ENCODE measurements at places on chromosomes 2 and 18. TPM values are rescaled to one million over a fixed set of nuclear protein-coding genes. Genes with fewer than 3 reads are reported as not detected.

CHRNG gene
- not detected for total RNA-seq

DNA sequence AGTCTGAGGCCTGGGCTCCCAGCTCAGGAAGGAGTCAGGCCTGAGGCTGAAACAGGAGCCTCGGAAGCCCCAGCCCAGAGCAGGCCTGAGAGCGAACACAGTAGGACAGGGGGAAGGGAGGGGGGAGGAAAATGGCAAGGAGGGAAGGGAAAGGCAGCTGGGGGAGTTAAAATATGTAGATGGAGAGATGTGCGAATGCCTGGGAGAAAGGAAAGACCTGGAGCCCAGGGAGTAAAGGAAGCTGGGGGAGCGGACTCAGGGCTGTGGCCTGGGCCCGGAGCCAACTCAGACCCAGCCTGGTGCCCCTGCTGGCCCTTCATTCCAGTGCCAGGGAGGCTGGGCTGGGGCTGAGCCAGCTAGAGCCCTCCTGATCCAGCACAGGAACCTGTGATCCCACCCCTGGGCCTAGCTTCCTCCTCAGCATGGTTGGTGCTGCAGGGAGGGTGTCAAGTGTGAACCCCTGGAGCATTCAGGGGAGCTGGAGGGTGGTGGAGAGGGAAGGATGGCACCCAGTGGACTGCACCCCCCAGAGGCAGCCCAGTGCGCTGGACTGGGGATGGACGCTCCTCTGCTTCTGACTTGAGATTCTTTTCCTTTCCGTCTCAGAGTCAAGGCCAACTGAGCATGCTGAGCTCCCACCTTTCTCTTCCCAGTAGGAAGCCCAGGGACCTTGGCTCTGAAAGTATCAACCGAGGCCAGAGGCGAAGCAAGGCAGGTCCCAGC, 46.3 kb downstream of the EMX1 start:
- no peak for DNase-seq

LBX2 gene
- not detected for total RNA-seq

- no peak for DNase-seq
These were observed 24.0 kb upstream of the LOXHD1 start for GRCh38 chr18:46680784-46681695.

DNA sequence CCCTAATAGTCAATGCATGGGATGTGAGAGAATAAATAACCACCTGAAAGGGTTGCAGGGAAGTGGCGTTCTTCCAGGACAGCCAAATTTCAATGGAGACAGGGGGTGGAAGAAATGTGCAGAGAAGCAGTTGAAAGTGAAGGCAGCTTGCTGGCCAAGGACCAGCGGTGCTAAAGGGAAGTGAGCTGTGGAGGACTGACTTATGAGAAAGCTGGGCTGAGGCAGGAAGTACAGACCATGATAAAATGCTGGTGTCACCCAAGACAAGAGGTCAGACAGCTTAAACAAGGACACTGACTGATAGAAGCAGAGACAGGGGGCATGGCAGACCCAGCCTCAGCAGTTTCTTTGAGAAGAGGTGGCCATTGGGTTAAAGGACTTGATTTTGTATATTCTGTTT, 106.7 kb downstream of the DTNB start:
- no peak for DNase-seq

LRP1B gene
- 0.46 TPM for total RNA-seq

DNA sequence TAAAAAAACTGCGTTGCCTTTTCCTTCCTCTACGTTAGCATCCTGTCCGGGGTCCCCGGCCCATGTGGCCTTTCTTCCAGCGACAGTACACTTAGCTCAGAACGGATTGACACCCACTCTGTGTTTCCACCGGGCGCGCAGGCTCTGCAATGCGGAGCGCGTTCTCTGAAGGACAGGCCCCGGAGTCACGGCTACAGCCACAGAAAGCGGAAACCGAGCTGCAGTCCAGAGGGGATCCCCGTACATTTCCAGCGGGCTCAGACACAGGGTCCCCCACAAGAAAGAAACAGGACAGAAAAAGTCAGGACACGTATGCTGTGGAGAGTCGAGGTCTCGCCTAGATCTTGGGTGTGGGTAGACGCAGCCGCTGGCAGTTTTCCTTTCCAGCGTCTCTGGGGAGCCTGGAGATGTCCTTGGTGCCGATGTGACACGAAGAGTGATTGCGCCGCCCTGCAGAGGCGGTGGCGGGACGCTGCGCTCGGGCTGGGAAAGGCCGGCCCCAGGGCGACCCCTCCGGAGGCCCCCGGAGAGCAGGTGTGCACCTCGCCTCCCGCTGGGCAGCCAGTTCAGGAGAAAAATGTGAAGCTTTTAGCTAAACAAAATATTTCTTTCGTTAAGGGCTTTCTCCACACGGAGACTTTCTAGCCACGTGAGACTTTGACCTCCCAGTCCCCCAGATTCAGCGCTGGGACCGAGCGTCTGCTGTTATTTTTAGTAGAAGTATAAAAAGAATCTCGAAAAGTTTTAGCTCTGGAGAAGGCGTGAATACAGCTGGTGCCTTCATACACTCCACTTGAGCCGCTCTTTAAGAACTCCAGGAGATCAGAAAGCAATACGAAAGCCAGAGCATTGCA, 1.3 kb upstream of the ACKR3 start:
- peak; percentile 89 for DNase-seq

GRCh38 chr2:121446647-121447241, 83.9 kb upstream of the RNU4ATAC start:
- DNase-seq, result no peak

DNAH7 gene
- total RNA-seq, result 1.4 TPM

- no peak for DNase-seq
These were observed 95.4 kb upstream of the AQP4 start for GRCh38 chr18:26960911-26961310.

DNA sequence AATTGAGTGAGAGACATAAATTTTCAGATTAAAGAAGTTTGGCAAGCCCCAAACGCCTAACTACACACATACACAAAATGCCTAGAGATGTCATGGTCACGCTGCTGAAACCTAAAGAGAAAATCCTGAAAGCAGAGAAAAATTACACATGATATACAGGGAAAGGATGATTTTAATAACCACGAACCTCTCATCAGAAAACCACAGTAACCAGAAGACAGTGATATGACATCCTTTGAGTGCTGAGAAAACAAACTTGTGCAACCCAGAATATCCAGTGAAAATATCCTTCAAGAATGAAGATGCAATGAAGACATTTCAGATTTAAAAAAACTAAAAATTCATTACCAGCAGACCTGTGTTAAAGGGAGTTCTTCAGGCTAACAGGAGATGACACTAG, 122.4 kb upstream of the LMAN1 start:
- DNase-seq, result no peak

ALPI gene
- not detected for total RNA-seq

GALNT14 gene
- total RNA-seq, result 1.1 TPM

All from posterior vena cava (tissue), 2 donors.